ENCODE measurements at places on chromosomes 3 and 15.
A peak's percentile ranks its signal among the peaks of the same experiment; 100 is the strongest.

- no peak for DNase-seq
Measured at GRCh38 chr3:10421996-10422395, 83.4 kb downstream of the ATP2B2 start.

GRCh38 chr3:10709110-10709781 lies 106.8 kb upstream of the SLC6A11 start:
- no peak for DNase-seq

- DNase-seq, result no peak
Measured at GRCh38 chr15:100794008-100794407, 85.6 kb upstream of the ALDH1A3 start.

DNA sequence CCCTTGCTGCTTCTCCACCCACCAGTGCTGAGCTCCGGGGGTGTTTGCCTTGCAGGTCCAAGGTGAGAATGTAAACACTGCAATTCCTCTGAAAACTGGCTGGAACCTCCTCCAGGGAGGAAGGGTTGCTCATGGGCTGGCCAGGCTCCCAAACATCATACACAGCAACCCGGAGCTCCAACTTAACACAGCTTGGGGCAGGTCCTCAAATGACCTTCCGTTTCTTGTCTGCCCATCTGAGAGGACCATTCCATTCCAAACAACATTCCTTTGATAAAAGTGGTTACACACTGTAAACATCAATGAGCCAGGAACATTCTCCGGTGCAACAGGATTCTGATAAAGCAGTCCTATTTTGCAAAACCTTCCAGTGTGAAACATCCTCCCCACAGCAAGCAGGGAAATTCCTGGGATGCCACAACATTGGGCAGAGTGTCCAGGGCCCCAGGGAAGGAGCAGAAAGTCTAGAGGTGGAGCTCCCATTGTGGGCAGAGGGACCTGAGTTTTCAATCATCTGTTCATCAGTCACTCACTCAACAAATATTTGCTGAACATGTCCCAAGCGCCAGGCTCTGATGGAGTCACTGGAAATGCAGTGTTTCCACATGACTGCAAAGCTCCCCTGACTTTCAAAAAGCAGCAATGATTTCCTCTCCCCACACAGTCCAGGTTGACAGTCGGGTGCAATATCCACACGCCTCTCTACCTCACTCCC lies 7.3 kb upstream of the HEG1 start:
- DNase-seq, result peak; percentile 77
